ENCODE measurements at places on chromosomes 13 and 19. TPM values are rescaled to one million over a fixed set of nuclear protein-coding genes. Genes with fewer than 3 reads are reported as not detected.

Gene MAST1
- total RNA-seq, result 0.35 TPM

Gene FAM83E
- total RNA-seq, result 2.5 TPM

Gene ZNF442
- total RNA-seq, result 0.50 TPM

Gene CFAP97D2
- total RNA-seq, result not detected

Gene TPTE2
- 0.17 TPM for total RNA-seq

Gene FXYD7
- total RNA-seq, result 4.5 TPM

Gene ZNF575
- total RNA-seq, result 6.3 TPM

Gene TYROBP
- total RNA-seq, result not detected

Gene ZNF382
- total RNA-seq, result 13.8 TPM

Gene ZNF420
- 10.3 TPM for total RNA-seq

Gene IFNL1
- not detected for total RNA-seq

Gene C2CD4C
- total RNA-seq, result not detected

Gene CYP4F11
- total RNA-seq, result not detected

Gene CBY2
- not detected for total RNA-seq

Gene ADAT3
- total RNA-seq, result 10.6 TPM

Gene RNF113B
- not detected for total RNA-seq

Gene PDCD5
- total RNA-seq, result 131 TPM

Gene MEDAG
- total RNA-seq, result not detected

Gene SIGLEC14
- total RNA-seq, result not detected

Gene INSR
- total RNA-seq, result 2.5 TPM

Gene VSTM1
- total RNA-seq, result not detected

Gene IL4I1
- 4.2 TPM for total RNA-seq

Gene PRTN3
- total RNA-seq, result not detected

Gene FSD1
- 17.2 TPM for total RNA-seq

Gene ZNF730
- total RNA-seq, result 2.1 TPM

Gene SPIB
- total RNA-seq, result 0.50 TPM

Gene ZNF468
- total RNA-seq, result 16.3 TPM

Gene RINL
- 66.9 TPM for total RNA-seq

Gene ATP8A2
- total RNA-seq, result 0.22 TPM

Gene CEACAM8
- total RNA-seq, result not detected

Gene ZFP14
- 6.8 TPM for total RNA-seq

Gene FUT1
- total RNA-seq, result 0.23 TPM

Gene PNMA8A
- total RNA-seq, result not detected

Gene C5AR2
- 0.37 TPM for total RNA-seq

Gene CYP4F8
- not detected for total RNA-seq

Gene ASPDH
- total RNA-seq, result not detected

Gene SGCG
- not detected for total RNA-seq

Gene PVR
- total RNA-seq, result 1.9 TPM

Gene C19orf85
- not detected for total RNA-seq

Gene ZNF555
- total RNA-seq, result 3.2 TPM

Gene CEACAM16
- not detected for total RNA-seq

Gene GNA15
- 23.6 TPM for total RNA-seq

Gene ZSCAN4
- total RNA-seq, result not detected

Gene ZNF628
- total RNA-seq, result 9.7 TPM

All from activated CD4-positive, alpha-beta T cell treated with anti-CD3 and anti-CD28 coated beads, Interleukin-2, amount 10 ng/mL, durations not matched to agents 7 days and 5 days (primary cell).